A549 treated with dexamethasone at 1 μM for 4 hours (cell line): ENCODE measurements at places on chromosomes 16 and 17. TPM values are rescaled to one million over a fixed set of nuclear protein-coding genes. Genes with fewer than 3 reads are reported as not detected.

The GRIN2A gene
- 0.01 to 0.08 TPM (median 0.01 TPM) in 3 of 5 replicates, not detected in the others for total RNA-seq

The CDRT15L2 gene
- total RNA-seq, result not detected in 5 replicates

The ANKRD40CL gene
- total RNA-seq, result not detected in 5 replicates

The RRAD gene
- total RNA-seq, result 64.4 to 86.4 TPM (median 77.1 TPM) in 5 replicates

The UTP4 gene
- 77.6 to 85.0 TPM (median 83.4 TPM) in 5 replicates for total RNA-seq

The OTOP2 gene
- 0.04 to 0.09 TPM (median 0.06 TPM) in 4 of 5 replicates, not detected in the other for total RNA-seq

The PYY gene
- 0.21 TPM in 1 of 5 replicates, not detected in the others for total RNA-seq

The GNG13 gene
- total RNA-seq, result not detected in 5 replicates

The LRRC36 gene
- total RNA-seq, result 0.11 to 0.14 TPM in 2 of 5 replicates, not detected in the others

The IRX5 gene
- 1.2 to 2.3 TPM (median 1.8 TPM) in 5 replicates for total RNA-seq

The KRT33A gene
- not detected in 5 replicates for total RNA-seq

The GRAPL gene
- total RNA-seq, result 0.13 to 0.21 TPM in 2 of 5 replicates, not detected in the others

The KRT10 gene
- 66.5 to 79.2 TPM (median 70.8 TPM) in 5 replicates for total RNA-seq

The C16orf89 gene
- not detected in 5 replicates for total RNA-seq

The ABCA3 gene
- 15.9 to 23.7 TPM (median 20.9 TPM) in 5 replicates for total RNA-seq

The MT1A gene
- 25.2 to 38.3 TPM (median 30.3 TPM) in 5 replicates for total RNA-seq

The SMIM5 gene
- 0.71 to 1.1 TPM (median 1.0 TPM) in 5 replicates for total RNA-seq

The NEUROD2 gene
- not detected in 5 replicates for total RNA-seq

The KRTAP2-3 gene
- 0.18 TPM in 1 of 5 replicates, not detected in the others for total RNA-seq
